NCI-H510A treated with DMSO at 0.1 percent for 48 hours (cell line): ENCODE measurements at places on chromosomes 4 and X.

- no peak for DNase-seq
These were observed 67.8 kb downstream of the SPCS3 start for GRCh38 chr4:176387571-176387970.

GRCh38 chr4:98290511-98290910 lies 29.3 kb downstream of the RAP1GDS1 start:
- no peak for DNase-seq

DNA sequence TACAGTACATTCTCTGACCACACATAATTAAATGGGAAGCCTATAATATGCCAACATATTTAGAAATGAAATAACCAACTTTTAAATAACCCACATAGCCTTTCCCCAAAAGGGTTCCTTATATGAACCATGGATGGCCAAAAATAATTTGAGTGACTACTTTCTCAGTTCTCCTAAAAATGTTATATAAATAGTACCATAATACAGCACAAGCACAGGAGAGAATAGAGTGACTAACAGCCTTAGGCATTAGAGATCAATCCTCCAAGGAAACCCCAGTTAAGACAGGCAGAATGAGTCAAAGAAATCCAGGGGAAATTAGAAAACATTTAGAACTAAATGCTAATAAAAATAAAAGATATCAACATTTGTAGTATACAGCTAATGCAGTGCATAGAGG lies 50.2 kb downstream of the ANKRD17 start:
- DNase-seq, result no peak

DNA sequence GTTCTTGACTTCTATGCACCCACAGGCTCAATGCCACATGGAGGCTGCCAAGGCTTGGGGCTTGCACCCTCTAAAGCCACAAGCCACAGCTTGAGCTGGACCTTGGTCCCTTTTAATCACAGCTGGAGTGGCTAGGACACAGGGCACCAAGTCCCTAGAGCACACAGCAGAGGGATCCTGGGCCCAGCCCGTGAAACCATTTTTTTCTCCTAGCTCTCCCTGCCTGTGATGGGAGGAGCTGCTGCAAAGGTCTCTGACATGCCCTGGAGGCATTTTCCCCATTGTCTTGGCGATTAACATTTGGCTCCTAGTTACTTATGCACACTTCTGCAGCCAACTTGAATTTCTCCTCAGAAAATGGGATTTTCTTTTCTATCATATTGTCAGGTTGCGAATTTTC lies 410.9 kb downstream of the GRID2 start:
- DNase-seq, result no peak

DNA sequence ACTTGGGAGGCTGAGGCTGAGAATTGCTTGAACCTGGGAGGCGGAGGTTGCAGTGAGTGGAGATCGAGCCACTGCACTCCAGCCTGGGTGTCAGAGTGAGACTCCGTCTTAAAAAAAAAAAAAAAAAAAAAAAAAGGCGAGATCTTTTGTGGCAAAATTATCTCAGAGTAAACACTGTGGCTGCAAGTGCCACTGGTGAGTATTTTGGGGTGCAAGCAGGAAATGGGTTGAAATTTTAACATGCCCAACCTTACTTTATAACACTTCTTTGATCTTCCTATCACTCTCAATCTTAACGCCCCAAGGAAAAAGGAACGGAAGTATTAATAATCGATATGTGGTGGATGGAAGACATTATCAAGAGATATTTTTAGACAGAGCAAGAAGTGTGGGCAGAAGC lies 32.1 kb downstream of the SLC34A2 start:
- no peak for DNase-seq

GRCh38 chr4:5014007-5014682 lies 5.1 kb downstream of the CYTL1 start:
- DNase-seq, result no peak

DNA sequence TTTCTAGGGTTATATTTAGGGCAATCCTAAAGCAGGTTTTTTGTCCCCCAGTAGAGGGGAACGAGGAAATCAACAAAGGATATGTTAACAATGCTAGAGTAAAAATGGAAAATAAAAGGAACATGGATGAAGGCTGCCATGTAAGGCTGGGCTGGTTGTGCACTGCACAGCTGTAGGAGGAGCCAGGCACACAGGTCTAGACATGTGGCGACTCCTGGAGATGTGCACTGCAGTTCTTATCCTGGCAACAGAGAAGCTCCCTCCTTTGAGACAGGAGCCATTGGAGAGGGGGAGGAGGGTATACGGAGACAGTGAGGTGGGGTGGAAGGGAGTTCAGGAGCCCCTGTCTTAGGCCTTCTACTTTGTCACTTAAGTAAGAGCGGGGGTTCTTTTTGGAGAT lies 65.9 kb downstream of the NAT8L start:
- DNase-seq, result peak; percentile 6

- DNase-seq, result no peak
These were observed 5.9 kb upstream of the HAND2 start for GRCh38 chr4:173535957-173536356.

- no peak for DNase-seq
These were observed 6.4 kb upstream of the UBA1 start for GRCh38 chrX:47187106-47187677.

DNA sequence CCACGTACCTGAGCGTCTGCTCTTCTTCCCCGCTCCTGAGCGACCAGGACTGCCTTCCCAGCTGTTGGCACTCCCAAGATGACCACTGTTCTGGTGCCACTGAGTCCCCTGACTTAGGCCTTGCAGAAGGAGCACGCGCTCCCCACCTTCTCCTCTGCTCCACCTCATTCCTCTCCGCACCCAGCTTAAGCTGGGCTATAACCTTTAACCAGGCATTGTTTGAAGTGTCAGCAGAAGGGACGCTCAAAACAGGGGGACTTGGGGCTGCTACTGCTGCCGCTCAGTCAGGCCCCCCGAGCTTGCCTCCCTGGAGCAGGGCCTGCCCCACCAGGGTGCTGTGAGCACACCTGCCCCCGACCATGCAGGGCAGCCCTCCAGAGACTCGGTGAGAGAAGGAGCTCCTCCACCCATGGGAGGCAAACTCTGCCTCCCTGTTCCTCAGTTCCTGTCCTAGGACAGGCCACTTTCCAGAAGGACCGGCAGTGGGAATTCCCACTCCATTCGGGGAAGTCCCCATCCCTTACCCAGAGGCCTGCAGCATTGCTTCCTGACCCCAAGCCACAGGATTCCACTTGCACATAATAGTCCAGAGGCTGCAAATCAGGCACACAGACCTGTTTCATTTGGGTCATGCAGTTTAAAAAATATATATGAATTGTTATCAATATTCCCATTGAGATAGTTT lies 99.7 kb upstream of the ENPP6 start:
- DNase-seq, result no peak

- no peak for DNase-seq
These were observed 101.0 kb upstream of the UBQLN2 start for GRCh38 chrX:56462389-56462788.

GRCh38 chrX:148929686-148930085 lies 429.3 kb downstream of the AFF2 start:
- no peak for DNase-seq

DNA sequence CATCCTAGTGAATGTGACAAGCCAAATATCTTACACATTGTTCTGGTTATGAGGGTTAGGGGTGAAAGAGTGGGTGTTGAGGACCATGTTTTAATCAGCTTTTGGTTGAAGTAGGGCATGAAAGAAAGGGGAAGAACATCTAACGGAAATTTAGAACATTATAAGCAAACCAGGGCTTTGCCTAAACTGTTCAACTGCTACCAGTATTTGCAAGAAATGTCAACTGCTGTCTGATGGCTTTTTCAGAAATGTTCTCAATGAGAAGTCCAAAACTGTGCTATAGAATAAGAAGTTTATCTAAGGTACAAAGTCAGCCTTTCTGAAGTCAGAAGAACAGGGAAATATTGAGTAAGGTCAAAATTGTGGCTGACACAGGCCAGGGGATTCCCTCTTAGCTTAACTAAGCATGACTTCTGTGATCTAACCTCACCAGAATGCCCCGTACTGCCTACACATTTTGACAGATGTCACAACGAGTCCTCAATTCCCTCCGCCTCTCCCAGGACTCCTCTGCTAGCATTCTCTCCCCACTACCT lies 67.1 kb downstream of the DTHD1 start:
- DNase-seq, result no peak

DNA sequence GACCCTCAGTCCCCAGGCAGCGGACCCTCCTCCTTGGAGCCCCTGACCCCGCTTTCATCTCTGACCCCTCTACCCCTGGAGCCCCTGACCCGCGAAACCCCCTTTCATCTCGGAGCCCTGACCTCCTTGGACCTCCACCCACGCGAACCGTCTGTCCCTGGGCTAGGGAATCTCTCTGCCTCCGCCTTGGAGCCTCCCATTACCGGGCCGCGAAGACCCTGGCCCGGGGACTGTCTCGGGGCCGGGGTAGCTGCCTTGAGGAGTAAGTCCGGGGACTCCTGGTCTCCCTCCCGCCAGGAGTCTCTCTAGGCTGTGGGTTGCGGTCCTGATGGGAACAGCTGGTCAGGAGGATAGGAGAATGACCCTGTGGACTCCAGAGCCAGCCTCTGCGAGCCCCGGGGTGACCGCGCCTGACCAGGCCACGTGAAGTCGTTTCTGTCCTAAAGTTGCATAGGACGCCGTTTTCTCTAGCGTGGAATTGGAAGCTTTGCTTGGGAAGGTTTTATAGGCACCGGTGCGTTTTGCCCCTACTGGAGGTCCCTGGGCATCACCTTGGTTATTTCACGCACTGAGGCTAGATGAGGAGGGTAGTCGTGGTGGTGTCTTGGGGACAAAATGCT lies 824 bp downstream of the TBC1D14 start:
- no peak for DNase-seq

DNA sequence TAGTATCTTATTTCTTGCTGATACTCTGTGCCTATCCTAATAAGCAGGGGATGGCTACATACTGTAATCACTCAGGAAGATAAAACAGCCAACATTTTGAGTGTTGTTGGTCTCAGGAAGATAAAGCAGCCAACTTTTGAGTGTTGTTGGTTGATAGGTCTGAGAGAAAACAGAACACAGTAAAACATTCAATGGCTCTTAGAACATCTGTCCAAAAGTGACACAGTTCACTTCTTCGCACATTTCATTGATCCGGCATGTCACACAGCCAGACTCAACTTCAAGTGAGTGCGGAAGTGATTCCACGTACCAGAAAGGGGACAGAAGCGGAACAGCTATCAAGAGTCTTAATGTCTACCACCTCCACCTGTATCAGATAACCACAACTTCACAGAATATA lies 87.3 kb upstream of the DMD start:
- DNase-seq, result no peak

DNA sequence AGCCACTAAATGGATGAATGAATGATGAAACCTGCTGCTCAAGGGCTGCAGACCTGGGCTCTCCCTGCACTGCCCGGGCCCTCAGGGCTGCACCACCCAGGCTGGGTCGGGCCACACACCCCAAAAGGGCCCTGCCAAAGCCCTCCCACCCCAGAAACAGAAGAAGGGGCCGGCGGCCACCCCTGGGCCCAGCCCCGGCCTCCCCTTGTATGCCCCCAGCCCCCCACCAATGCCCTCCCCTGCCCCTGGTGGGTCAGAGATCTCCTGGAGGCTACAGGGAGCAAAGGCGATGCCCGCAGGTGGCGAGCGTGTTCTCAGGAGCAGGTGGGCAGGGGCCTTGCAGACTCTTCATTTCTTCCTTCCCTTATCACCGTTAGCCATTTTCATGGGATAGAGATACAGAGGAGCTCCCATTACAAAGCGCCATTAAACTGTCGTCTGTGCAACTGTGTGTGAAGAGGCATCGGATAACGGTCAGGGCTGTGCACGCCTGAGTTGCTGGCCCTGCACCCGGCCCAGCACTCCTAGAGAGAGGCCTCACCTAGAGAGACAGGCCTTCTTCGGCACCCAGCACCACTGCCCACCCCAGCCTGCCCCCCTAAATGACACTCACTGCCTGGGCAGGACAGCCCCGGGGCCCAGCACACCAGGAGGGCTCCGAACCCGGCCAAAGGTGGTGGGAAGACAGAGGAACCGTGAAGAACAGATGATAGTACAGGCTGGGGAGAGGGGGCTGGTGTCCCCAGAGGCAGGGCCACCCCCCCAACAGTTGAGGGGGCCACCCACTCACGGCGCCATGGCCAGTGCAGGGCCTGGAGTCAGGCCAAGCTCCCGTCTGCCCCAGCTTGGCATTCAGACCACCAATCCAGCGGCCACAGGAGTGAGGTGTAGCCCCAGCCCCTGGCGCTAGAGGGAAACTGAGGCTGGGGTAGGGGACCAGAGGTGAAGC lies 133.7 kb downstream of the FAM53A start:
- DNase-seq, result no peak

DNA sequence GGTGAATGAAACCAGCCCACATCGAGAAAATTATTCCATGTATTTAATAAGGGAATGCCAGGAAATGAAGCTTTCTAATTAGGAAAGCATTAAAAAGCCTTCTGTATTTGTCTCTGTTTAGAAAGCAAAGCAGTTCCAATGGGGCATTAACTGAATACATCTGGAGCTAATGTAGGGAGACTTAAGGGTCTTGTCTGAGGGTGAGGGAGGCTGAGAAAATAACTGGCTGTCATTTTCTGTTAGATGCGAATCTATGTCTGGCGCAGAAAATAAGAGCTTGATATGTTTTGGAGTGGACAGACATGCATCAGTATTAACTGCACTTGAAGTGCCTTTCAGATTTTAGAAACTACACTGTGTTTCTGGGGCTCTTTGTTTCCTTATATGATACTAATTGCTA lies 111.3 kb downstream of the KLHL8 start:
- no peak for DNase-seq

DNA sequence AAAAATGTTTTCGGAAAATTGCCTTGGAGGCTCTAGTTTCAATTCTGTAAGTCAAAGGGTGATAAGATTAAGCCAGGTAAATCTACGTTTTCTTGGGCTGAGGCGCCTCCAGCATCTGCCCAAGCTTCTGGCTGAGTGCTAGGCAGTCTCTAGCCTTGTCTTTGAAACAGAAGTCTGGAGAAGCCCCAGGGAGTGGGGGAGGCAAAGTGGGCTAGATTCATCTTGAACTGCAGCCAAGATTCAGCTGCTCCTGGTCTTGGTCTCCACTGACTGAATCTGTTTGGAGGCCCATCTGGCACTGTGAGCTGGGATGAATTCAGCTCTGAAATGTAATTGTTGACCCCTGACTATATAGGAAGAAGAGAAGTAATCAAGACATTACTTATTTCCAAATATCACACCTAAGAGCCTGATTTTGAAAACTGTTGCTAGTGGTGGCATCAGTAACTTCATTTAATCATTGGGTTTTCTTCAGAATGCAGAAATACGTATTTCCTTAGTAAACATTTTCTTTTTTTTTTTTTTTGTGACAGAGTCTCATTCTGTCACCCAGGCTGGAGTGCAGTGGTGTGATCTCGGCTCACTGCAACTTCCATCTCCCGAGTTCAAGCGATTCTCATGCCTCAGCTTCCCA lies 187.3 kb upstream of the LEF1 start:
- no peak for DNase-seq
